ENCODE measurements at places on chromosomes 4 and X.
A peak's percentile ranks its signal among the peaks of the same experiment; 100 is the strongest.

DNA sequence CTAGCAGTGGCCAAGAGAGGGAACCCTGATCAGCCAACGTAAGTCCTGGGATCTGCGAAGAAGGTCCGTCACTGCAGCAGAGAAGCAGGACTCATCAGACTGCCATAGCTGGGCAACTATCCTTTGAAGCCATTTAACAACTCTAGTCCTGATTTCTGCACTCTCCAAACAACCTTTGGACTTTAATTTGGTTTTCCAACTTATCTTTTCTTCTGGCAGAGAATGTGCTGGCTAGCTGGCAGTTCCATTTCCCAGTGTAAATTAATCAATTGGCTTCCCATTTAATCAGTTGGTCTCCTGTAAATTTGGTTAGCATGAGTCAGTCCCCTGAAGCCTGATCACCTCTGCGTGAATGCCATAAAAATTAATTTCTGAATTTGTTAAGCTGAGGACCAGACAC, 153.7 kb upstream of the GPR101 start:
- no peak for DNase-seq

GRCh38 chrX:14920196-14920595, 47.0 kb downstream of the MOSPD2 start:
- no peak for DNase-seq

- DNase-seq = peak; percentile 12
Observed at GRCh38 chrX:65668377-65669310, 1.2 kb downstream of the MSN start.

- DNase-seq = no peak
Observed at GRCh38 chr4:110850461-110851442, 227.9 kb upstream of the PITX2 start.

- DNase-seq = no peak
Observed at GRCh38 chr4:68342134-68342533, 7.8 kb downstream of the YTHDC1 start.

DNA sequence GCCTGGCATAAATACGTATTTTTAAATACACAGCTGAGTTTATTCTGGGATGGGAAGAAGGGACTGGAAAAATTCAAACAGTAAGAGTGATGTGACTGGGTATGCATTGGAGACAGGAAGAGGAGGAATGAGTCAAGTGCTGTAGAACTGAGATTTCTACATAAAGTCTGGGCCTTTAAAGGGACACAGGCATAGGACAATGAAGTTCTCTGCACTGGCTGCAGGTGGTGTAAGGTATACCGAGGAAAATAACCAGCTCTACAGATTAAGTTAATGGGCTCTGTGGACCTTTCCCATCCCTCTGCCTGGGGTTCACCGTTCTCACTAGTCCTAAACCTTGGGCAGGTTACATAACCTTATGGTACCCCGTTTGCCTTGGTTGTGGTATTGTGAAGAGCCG, 68.7 kb downstream of the DHX15 start:
- no peak for DNase-seq

- no peak for DNase-seq
Observed at GRCh38 chr4:88102026-88102425, 56.4 kb downstream of the ABCG2 start.

GRCh38 chr4:24533364-24533763, 51.0 kb downstream of the DHX15 start:
- no peak for DNase-seq

- DNase-seq = no peak
Observed at GRCh38 chr4:794900-795725, 30.8 kb downstream of the CPLX1 start.

GRCh38 chr4:147929746-147930145, 197.9 kb downstream of the ARHGAP10 start:
- DNase-seq = no peak

GRCh38 chr4:173128199-173128890, 40.3 kb upstream of the GALNT7 start:
- no peak for DNase-seq
